ENCODE measurements at places on chromosomes 13 and 19.

DNA sequence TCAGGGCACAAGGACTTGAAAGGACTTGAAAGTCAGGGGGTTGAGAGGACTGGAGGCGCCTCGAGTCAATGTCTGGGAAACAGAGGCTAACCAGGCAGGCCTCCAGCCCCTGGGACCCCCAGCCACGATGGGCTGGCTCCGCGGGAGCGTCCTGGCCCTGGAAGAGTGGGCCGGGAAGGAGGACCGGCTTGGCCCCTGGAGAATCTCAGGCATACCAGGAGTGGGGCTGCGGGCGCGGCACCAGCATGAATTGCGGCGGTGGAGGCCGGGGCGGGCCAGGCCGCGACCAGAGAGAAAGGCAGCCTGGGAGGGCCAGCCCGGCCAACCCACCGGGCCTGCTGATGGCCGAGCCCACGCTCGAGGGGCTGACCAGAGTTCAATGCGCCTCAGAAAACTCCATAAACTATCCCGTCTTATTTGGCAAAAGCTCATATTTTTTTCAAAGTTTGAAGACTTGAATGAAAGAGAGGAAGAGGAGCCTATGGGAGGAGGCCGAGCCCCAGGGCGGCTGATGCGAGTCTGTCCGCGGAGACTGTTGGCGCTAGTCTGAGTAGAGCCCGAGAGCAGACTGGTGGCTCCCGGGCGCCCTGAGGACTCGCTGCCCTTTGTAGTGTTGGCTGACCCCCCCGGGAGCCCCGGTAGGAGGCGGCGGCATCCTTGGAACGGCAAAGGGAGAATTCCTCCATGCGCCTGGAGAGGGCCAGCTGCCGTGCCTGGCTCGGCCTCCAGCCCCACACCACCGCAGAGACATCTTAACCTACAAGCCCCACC, 68.0 kb downstream of the MLLT1 start:
- no peak for DNase-seq

- DNase-seq, result no peak
These were observed 238.2 kb downstream of the LIG4 start for GRCh38 chr13:107977071-107977574.

- no peak for DNase-seq
These were observed 1.1 kb upstream of the PROZ start for GRCh38 chr13:113157206-113157928.

- no peak for DNase-seq
These were observed 17.0 kb downstream of the ILF3 start for GRCh38 chr19:10670876-10671804.

DNA sequence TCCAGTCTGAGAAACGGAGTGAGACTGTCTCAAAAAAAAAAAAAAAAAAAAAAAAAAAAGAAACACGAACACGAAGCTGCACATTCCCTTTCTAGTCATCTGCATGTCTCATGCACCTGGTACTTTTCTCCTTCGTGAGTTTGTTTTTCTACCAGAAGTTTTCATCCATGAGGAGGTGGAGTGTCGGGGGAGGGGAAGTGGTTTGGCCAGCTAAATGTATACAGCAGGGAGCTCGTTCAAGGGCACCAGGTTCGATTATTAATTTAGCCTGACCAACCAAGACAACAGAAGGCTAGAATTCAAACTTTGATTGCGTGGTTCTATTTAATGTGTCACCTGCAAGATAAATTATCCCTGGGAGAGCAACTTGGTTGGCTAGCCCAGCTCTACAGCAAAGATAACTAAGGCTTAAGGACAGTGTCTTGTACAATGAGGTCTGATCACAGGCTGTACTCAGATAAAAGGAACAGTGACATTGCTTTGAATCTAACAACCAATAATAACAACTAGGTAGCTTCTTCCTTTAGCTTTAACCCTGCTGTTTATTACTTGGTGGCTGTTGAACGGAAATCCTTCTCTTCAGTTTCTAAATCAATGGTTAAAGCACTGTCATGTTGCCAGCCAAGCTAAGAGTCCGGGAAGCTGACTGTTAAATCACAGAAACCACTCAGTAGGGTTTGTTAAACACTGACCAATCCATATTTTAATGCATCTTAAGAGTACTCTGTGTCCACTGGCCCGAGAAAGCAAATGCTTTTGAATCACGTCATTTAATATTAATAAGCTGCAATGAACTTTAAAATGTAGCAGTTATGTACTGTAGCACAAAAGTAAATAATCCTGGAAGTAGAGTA, 98.4 kb upstream of the STARD13 start:
- DNase-seq, result no peak

DNA sequence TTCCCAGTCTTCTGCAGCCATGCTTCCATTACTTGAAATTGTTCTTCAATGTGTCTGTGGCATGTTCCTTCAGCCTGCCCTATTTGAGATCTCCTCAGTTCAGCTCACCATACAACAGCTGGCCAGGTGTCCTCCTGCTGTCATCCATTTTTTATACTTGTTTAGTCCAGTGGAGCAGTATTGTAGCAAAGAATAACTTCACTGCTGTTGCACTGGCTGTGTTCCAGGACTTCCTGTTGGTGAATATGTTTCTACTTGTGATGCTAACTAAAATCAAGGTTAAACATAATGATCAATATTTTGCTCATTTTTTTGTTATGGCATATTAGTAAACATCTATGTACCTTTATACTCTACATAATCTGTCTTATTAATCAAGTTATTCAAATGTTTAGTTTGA, 1394.1 kb downstream of the PCDH9 start:
- no peak for DNase-seq

DNA sequence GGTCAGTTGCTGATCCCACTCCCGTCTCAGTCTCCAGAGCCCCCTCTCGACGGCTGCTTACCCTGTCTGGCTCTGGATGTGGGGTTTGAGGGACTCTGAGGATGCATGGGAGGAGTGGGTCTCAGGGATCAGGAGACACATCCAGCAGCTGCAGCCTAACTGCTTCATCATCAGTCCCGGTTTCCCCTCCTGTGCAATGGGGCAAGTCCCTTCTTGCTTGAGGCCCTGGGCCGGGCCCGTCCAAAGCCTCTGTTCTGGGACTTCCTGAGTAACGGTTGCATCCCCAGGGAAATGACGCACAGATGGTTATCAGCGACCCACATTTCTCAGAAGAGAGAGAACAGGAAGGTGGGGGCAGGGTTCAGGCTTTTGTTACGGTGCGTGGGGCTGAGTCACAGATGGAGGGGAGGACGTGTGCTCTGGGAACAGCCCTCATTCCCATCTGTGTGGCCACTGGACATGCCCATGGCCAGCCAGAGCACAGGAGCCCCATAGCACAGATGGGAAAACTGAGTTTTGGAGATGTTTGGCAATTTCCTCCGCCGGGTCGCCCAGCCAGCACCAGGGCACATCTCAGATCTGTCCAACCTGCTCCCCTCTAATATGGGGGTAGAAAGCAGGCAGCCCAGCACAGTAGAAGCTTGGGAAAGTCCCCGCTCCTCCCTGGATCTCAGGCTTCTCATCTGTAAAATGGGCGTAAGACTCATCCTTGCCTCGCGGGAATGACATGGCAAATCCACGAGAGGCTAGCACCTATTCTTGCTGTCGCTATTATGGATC, 19.3 kb downstream of the GNA15 start:
- DNase-seq, result peak; percentile 76

- no peak for DNase-seq
These were observed 2.2 kb downstream of the NDFIP2 start for GRCh38 chr13:79483086-79483706.

- DNase-seq, result no peak
These were observed 98.0 kb upstream of the SLC10A2 start for GRCh38 chr13:103164251-103164650.

- no peak for DNase-seq
These were observed 375.6 kb downstream of the COG6 start for GRCh38 chr13:40031031-40031430.

- no peak for DNase-seq
These were observed 115.6 kb downstream of the RAB20 start for GRCh38 chr13:110445722-110446574.

- no peak for DNase-seq
These were observed 212.5 kb upstream of the SOX1 start for GRCh38 chr13:111854403-111854802.
